ENCODE measurements at places on chromosomes 7 and 10.

DNA sequence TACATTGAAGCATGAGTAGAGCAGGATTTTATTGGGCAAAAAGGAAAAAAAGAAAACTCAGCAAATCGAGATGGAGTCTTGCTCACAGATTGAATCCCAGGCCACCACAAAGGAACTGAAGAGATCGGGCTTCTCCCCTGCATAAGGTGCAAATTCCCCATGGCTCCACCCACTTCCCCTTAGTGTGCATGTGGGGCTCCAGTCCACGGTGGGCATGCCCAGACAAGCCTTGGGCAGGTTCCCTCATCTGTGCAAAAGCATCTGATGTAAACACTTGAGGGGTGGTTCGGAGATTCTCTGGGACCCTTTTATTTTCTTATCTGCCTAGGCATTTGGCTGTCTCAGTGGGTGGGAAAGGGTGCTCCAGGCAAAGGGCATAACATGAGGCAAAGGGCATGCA is 150.7 kb downstream of the CFTR start:
- DNase-seq = no peak

DNA sequence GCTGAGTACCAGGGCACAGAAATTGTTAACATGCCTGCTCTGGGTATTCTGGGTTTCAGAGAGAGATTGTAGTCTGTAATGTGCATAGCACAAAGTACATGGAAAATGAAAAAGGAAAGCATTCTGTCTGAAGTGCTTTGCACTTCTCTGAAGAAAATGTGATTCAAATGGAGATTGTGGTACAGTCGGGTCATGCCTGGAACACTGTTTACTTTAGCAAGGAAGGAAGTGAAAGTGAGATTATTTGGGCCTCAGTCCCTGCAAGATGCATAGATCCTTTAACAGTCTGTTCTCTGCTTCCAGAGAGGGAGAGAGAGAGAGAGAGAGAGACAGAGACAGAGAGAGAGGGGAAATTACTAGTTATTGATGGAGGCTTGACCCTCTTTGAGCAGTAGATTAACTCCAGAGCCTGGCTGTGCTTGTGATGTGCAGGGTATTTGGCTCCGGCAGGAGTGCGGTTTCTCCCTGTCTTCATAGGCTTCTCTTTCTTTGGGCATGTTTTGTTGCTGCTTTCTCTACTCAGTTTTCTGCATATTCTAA is 5.4 kb downstream of the VWC2 start:
- DNase-seq = no peak

DNA sequence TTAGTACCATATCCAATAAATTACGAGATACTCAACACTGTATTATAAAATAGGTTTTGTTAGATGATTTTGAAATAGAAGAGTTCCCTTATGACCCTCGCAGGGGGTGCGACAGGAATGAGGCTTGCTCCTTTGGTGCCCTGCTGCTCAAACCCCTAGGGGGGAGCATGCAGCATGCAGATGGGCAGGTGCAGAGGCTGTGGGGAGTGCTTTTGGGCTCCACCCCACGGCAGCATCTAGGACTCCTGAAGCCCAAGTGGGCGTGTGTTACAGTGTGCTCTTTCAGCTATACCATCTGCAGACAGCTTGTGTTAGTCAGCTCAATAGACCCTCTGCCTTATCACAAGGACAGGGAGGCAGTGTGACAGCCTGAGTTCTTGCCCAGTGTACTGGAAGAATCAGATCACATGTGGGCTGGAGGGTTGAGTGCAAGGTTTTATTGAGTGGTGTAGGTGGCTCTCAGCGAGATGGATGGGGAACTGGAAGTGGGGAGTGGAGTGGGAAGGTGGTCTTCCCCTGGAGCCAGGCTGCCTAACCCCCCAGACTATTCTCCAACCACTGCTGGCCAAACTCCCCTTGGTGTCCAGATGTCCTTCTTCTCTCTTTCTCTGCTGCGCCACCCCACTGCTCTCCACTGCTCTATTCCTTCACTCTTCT is 3.1 kb upstream of the MRC1 start:
- DNase-seq = peak; percentile 28

- no peak for DNase-seq
Observed at GRCh38 chr7:30694218-30694745, 12.0 kb upstream of the CRHR2 start.

GRCh38 chr10:112761256-112761655 is 188.8 kb upstream of the TCF7L2 start:
- no peak for DNase-seq

- peak; percentile 20 for DNase-seq
Observed at GRCh38 chr10:93126483-93127052, 52.9 kb downstream of the CYP26A1 start.

DNA sequence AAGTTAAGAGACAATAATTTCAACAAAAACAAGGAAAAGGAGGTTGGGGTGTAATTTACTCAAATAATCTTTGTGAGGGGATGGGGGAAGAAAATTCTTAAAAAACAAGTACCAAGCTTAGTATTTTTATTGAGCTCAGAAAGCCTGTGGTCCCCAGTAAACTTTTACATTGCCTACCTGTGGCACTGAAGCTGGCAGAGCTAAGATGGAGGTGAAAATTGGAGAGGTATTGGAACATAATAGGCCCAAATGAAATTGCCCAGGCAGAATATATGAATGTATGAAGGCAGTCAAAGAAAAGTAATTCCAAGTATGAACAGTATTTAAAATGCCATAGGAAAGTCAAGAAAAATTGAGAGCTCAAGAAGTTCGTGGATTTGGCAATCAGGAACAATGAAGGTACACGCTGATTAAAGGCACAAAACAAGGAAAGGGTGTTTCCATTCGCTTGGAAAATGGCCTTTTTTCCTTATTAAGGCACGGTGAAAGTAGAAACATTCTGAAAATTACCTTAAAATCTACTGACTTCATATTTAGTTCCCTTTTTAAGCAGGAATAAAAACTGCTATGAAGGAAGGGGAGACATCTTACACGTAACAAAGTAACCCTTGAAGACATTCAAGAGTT is 3.4 kb upstream of the KMT2E start:
- no peak for DNase-seq

- DNase-seq = no peak
Observed at GRCh38 chr10:66455304-66455703, 470.5 kb upstream of the LRRTM3 start.

Measured in activated CD4-positive, alpha-beta T cell treated with anti-CD3 and anti-CD28 coated beads, Interleukin-2, amount 50 U/mL, for 48 hours (primary cell).